ENCODE measurements at places on chromosomes 13 and 19.

- DNase-seq = peak; percentile 85
Measured at GRCh38 chr13:98142380-98143156, at the start of gene FARP1. Gene FARP1 (plus strand): TSS chr13:98143094. CDS start chr13:98213243, 70,149 bp downstream.

DNA sequence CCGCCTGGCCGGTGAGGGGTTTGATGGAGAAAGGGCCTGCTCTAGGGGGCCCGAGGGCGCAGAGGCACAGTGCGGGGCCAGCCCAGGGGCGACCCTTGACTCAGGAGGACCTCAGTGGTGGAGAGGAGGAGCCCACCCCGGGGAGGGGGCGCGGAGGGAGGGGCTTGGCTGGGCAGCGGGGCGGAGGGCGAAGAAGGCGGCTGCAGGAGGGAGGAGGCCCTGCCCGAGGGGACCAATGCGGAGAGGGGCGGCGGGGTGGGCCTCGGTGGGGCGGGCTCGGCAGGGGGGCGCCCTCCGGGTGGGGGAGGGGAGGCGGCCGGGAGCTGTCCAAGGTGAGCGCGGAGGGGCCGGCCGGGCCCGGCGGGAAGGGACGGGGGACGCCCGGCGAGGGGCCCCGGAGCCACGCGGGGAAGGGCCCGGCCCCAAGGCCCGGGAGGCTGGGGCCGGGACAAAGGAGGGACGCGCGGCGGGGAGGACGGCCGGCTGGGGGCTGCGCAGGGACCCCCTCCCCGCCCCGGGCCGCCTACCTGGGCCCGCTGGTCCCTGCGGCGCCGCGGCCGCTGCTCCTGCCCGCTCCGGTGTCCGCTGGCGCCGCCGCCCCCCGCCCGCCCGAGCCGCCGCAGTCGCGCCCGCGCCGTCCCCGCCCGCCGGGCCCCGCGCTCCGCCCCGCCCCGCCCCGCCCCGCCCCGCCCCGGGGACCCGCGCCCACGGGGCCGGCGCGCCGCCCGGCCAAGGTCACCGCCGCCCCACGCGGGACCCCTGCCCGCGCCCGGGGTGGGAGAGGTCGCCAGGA is at the start of gene DIRAS1:
DIRAS1 (minus strand) TSS at position 596 of the 793 bp plus-strand sequence. CDS start 3,566 bp downstream, outside the sequence.
- DNase-seq = peak; percentile 65

GRCh38 chr19:47601180-47601904 is 7.6 kb upstream of the BICRA start:
- no peak for DNase-seq

DNA sequence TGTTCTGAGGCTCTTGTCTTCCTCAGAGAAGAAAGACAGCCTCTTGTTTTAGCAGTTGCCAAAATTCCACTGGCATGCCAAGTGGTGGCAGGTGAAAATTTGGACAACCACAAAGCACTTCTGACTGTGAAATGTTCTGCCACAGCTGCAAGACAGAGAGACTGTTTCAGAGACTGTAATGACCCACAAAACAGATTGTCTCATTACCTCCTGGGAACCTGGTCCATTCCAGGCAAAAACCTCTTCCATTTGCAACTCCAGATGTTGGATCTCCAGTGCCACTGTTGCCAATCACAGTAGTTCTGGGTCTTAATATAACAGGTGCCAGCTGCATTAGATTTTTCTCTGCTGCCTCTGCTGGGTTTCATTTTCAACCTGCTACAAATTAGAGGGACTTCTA is 911.5 kb downstream of the UQCRFS1 start:
- DNase-seq = no peak

GRCh38 chr13:98044301-98044700 is 90.8 kb downstream of the IPO5 start:
- DNase-seq = no peak

- no peak for DNase-seq
Measured at GRCh38 chr13:64453831-64454230, 2776.3 kb downstream of the PCDH9 start.

DNA sequence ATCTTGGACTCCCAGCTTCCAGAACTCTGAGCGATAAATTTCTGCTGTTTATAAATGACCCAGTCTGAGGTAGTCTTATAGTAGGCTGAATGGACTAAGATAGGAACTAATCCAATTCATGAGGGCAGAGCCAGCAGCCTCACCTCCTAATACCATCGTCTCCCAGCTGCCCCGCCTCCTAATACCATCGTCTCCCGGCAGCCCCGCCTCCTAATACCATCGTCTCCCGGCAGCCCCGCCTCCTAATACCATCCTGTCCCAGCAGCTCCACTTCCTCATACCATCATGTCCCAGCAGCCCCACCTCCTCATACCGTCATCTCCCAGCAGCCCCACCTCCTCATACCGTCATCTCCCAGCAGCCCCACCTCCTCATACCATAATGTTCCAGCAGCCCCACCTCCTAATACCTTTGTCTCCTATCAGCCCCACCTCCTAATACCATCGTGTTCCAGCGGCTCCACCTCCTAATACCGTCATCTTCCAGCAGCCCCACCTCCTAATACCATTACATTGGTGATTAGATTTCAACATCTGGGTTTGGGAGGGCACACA is 2.4 kb upstream of the ARGLU1 start:
- DNase-seq = peak; percentile 63

DNA sequence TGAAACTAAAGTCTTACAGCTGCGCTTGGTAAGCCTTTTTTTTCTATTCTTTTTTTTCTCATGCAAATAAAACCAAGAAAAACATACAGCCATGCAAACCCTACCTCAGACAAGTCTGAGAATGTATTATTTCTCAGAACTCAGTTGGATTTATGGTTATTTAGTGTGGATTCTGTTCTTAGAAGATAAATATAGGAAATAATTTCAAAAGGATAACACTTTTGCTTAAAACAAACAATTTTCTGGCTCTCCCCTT is 40.7 kb upstream of the TNFSF11 start:
- DNase-seq = no peak

DNA sequence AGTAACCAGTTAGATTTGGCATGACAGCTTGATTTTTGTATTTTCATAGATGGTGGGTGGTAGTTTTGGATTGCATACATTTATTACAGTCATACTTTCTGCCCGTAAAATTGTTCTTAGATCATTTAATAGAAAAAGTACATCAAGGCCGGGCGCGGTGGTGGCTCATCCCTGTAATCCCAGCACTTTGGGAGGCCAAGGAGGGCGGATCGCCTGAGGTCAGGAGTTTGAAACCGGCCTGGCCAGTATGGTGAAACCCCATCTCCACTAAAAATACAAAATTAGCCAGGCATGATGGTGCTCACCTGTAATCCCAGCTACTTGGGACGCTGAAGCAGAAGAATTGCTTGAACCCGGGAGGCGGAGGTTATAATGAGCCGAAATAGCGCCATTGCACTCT is 55.0 kb upstream of the UBE2L5 start:
- no peak for DNase-seq

- no peak for DNase-seq
Measured at GRCh38 chr13:97935071-97935470, 18.4 kb upstream of the IPO5 start.

GRCh38 chr19:7870571-7871436 is 3.4 kb downstream of the PRR36 start:
- peak; percentile 84 for DNase-seq

GRCh38 chr13:29752175-29752574 is 98.2 kb downstream of the UBL3 start:
- no peak for DNase-seq

- no peak for DNase-seq
Measured at GRCh38 chr19:14410091-14411051, 8.8 kb downstream of the DDX39A start.

- DNase-seq = no peak
Measured at GRCh38 chr19:7705387-7706187, 3.7 kb upstream of the FCER2 start.

DNA sequence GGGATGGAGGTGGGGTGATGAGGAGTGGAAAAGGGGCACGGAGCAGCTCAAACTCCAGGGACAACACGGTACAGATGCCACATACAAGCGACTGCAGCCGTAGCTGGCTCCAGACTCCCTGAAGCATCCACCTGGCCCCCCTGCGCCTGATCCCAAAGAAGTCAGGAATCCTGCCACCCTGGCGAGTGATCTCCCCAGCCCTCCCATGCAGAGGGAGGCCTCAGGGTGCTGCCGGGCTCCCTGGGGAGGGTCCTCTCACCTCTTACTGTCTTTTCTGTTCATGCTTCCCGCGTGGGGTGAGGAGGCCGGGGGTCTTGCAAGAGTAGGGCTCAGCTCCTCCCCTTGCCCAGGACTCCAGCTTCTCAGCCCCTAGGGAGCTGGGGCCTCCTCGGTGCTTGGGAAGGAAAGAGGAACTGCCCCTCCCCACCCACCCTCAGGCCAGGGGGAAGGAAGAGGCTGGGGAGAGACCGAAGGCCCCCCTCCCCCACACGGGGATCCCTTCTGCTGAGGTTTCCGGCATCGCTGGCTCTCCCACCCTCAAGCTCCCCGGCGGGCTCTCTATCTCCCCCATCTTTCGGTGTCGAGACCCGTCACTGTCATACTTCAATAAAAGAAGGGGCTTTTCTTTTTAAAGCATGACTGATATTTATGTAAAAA is at the start of gene RASGRP4:
RASGRP4 (minus strand) TSS at position 410 of the 657 bp plus-strand sequence; CDS start at position 282, 128 bp downstream.
- peak; percentile 33 for DNase-seq

DNA sequence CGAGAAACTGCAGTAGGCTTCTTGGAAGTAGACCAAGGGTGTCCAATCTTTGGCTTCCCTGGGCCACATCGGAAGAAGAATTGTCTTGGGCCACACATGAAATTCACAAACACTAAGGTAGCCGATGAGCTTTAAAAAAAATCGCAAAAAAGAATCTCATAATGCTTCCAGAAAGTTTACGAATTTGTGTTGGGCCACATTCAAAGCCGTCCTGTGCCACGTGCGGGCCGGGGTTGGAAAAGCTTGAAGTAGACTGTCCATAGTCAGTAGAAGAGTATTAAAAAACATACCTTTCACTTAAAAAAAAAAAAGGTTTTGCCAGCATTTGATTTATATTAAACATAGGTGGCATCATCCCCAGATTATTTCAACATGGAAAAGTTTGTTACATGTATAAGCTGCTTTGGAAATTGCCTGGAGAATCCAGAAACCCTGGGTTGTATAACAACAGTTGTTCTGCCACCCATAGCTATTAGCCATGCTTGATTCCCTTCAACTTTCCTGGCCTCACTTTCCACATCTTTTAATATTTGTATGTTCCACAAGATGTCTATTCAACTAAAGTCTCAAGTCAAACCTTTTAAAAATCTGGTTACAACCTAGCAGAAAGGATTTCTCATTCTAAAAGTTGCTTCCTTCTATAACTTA is 1.0 kb downstream of the IFT88 start:
- no peak for DNase-seq

DNA sequence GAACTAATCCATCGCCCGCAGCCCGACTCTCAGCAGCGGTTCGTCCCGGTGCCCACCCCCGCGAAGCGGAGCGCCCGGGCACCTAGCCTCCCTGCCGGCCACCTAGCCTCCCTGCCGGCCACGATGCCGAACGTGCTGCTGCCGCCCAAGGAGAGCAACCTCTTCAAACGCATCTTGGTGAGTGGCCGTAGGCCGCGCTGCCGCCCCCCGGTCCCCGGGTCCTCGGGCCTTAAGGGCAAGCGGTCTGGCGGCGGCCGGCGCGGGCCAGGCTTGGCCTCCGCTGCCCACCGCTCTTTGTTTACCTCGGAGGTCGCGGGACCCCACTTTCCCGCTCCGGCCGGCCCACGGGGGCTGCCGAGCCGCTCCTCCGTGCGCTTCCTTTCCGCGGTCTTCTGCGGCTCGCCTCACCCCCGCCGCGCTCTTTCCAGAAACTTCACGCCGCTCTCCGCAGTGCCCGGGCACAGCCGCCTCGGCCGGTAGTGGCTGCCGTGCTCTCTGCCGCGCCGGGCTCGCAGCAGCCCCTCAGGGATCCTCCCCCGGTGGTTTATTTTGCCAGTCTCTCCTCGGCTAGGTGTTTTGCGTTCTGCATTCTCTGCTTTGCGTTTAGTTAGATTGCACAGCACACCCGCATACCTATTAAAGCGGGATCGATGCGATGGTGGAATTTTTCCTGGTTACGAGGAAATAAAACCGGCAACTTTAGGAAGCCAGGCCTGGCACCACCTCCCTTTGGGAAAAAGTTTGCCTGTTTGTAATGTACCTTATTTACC is 524 bp downstream of the NAA16 start:
- DNase-seq = peak; percentile 62

DNA sequence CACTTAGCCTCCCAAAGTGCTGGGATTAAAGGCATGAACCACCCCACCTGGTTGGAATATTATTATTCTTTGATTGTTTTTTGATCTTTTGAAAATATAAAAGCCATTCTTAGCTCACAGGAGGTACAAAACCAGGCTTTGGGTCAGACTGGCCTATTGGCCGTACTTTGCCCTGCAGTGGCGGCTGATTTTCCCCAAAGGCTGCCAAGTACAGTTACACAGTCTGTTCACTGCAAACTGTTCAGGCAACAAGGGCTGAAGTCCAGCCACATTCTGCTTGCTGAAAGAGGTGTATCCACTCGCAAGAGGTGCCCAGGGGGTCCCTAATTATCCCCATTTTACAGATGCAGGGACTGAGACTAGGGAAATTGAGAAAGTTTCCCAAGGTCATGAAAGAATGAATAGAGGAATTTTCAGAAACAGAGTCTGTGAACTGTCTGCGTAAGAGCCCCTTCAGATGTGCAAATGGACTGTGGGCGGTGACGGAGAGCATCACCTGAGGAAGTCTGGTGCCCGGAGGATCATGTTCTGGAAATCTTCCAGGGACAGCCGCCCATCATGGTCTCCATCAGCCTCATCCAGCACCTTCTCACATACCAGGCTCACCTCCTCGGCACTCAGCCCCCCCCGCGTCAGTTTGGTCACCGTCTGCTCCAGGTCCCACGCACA is 9.0 kb downstream of the CIB3 start:
- DNase-seq = no peak

- DNase-seq = no peak
Measured at GRCh38 chr19:1065606-1066109, 1.3 kb upstream of the ARHGAP45 start.

GRCh38 chr19:56884441-56884840 is 43.9 kb upstream of the PEG3 start:
- no peak for DNase-seq

DNA sequence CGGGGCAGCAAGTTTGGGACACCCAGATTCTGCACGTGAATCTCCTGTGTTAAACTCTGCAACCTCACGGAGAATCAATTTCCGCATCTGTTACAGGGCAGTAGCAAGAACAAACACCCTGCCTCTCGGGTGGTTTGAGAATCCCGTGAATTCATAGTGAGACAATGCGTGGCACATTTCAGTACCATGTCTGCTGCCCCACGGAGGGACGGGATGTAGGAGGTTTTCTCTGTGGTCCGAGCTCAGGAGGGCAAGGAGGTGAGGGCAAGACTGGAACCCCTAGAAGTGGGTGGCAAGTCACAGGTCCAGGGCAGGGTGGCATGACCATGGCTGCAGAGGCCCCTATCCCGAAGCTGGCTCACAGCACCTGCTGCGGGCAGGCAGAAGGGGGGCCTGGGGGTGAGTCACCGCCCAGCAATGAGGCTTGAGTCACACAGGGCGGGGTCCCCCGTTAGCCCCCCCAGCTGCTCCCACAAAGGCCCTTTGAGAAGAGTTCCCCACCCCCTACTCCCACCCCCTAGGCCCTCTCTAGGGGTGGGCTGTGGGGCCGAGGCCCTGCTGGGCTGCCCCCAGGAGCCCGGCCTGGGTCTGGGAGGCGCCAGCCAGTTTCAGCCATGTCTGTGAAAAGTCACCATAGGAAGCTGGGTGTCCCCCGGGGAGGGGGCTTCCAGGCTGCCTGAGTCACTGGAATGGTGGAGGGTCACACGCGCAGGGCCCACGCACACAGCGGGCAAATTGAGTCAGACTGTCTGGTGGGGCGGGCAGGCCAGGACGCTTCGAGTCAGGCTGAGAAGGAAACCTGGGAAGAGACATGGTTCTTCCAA is 25.8 kb upstream of the NANOS3 start:
- DNase-seq = no peak

All from nephron progenitor cell (in vitro differentiated cells).